ENCODE measurements at places on chromosomes 4 and X.

- no peak for DNase-seq
These were observed 14.3 kb upstream of the TDO2 start for GRCh38 chr4:155889031-155889793.

DNA sequence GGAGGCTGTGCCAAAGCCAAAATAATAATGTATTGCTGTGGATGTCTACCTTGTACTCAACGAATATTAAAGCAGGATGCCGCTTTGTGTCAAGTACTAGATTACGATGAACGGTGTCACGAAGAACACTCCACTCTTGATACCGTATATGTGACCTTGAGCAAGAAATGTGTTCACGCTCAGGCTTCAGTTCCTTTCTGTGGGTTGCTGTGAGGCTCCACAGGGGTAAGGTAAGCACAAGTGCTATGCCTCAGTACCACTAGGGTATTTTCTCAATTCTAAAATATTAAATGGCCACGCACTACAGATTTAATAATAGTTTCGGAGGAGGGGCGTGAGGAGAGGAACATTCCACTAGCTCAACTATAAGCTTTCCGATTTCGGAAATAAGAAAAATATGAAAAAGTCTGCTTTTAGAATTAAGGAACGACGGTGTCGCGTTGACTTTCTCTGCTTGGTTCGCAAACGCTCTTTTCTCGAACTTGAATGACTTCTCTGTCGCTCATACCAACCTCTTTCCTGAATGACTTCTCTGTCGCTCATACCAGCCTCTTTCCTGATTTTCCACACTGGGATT lies 607 bp upstream of the SCOC start:
- no peak for DNase-seq

DNA sequence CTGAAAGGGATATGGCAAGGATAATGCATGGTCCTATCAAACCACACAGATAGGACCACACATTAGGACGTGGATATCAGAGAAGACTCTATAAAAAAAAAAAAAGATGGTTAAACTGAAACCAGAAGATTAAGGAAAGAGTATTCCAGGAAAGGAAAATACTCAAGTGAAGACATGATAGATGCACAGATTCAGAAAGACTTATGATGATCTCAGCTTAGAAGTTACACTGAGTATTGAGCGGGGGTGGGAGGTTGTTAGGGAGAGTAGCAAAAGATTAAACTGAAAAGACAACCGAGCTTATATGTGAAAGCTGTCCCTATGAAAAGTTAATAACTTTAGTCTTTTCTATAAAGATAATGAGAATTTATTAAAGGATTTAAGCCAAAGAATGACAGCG lies 211.0 kb upstream of the EMCN start:
- no peak for DNase-seq

- DNase-seq: no peak
These were observed 109.2 kb downstream of the NSUN7 start for GRCh38 chr4:40858962-40859361.

DNA sequence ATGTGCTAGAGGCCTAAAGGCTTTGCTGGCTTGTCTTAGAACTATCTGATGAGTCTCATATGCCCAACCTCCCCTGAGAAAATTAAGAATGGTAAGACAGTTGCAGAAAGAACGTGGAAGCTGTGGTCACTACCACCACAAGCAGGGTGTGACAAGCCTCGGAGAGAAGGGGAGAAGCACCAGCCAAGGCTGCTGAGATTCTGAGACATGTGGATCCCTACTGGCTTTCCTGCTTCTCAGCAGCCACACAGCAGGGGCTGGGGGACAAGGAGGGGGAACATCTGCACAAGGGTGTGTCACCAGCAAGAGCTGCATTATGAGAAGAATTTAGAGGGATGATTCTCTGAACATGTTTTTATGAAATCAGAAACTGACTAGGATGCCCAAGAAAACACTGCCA lies 19.4 kb downstream of the TAPT1 start:
- no peak for DNase-seq

- no peak for DNase-seq
These were observed 250.8 kb upstream of the SFRP2 start for GRCh38 chr4:154039435-154040343.

DNA sequence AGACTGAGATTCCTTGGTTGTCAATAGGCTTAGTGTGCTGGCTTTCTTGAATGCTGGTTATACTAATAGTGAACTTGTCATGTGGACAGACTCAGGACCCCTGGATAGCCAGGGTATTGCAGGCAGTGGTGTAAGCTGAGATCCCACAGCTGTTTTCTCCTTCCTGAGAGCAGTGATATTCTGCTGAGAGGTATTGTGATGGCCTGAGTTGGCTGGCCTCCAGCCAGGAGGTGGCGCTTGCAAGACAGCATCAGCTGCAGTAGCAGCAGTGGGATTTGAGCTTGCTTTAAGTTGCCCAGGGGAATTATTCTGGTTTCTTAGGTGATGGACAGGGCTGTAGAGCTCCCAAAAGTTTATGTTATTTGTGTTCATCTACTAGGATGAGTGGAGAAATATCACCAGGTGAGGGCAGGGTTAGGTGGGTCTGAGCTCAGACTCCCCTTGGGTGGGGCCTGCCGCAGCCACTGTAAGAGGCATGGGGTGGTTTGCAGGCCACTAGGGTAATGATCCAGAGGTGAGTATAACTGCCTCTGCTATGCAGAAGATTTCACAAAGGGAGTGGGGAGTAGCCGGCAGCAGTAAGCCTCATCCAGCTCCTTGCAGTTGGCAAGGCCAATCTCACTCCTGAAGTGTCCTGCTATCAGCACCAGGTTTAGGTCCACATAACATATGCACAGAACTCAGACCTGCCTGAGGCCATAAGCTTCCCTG lies 66.2 kb downstream of the IL15 start:
- no peak for DNase-seq

- no peak for DNase-seq
These were observed 379.7 kb downstream of the TLL1 start for GRCh38 chr4:166252487-166253402.

DNA sequence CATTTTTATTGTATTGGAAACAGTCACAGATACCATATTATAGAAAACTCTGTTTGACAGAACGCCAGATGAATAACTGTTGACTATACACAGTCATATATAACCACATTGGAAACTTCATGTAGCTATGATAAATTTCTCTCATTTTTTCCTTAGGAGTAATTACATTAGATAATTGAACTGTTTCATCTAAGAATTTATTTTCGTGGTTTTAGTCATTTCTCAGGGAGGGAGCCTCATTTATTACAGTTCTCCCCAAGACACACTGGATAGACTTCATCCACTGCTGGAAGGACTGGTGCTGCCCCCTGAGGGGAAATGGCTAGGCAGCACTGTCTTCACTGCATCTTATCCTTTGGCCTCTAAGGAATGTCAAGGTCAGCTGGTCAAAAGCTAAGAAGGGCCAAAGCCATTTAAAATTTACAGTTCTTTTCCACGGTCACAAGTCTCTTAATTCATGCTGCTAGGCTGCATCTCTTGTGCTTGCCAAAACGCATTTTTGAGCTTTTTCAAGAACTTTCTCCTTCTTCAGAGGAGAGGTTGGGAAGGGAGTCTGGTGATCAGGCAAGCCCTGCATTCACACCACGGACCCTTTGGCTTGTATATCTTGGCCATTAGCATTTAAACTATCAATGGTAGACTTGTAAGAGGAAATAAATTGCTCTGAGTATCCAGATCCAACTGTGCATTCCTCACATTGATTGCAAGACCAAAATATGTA lies 145.1 kb downstream of the CBR4 start:
- no peak for DNase-seq

- no peak for DNase-seq
These were observed 257.5 kb downstream of the MID1IP1 start for GRCh38 chrX:39058724-39059123.

DNA sequence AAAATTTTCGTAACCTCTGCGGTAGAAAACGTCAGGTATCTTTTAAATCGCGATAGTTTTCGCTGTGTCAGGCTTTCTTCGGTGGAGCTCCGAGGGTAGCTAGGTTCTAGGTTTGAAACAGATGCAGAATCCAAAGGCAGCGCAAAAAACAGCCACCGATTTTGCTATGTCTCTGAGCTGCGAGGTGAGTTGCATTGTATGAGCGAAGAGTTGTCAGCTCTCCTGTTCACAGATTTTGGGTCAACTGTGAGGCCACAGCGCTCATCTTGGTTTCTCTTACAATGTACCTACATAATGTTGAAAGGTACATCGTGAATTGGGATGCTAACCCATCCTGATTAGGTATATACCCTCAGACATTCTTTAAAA lies 486 bp downstream of the CLCN3 start:
- no peak for DNase-seq

DNA sequence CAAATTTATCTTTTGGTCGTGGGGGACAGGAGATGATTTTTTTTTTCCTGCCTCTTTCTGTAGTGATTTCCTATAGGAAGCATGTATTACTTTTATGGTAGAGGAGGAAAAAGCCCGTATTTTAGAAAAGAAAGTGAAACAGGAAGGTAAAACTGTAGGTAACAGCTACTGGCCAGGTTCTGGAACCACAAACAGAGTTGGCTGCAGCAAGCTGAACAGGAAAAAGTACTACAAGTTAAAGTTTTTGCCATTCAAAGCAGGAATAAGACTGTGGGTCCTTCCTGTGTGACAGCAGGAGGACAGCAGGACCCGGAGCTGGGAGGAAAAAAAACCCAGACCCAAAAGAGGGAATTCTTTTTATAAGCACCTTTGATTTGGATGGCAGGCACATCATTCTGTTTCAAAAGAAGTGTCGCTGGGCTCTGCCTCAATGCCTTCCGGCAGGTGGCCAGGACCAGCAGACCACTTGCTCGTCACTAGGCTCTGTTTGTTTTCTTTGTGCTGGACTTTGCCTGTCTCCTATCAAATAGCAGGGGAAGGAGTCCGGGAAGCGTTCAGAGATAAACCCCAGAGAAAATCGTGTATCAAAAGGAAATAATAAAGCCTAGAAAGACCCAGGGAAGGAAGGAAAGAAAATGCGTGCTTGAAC lies 277.9 kb downstream of the ADGRA3 start:
- no peak for DNase-seq

- DNase-seq: no peak
These were observed 2.4 kb downstream of the TFDP3 start for GRCh38 chrX:133215747-133216146.

DNA sequence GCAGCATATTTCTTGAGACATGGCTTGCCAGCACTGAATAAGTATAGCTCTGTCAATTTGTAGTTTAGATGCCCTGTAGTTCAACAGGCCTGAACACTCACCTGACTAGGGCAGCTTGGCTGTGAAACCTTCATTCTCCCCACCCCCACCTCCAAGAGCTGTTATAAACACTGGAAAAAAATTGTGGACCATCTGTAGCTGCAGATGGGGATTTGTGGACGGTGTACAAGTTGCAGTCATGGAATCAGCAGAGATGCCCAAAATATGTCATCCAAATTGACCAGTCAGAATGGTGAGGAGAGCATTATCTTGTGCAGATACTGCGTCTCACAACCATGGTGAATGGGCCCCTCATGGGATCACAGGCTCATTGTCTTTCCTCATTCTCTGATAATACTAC lies 76.2 kb upstream of the PAQR3 start:
- DNase-seq: no peak

DNA sequence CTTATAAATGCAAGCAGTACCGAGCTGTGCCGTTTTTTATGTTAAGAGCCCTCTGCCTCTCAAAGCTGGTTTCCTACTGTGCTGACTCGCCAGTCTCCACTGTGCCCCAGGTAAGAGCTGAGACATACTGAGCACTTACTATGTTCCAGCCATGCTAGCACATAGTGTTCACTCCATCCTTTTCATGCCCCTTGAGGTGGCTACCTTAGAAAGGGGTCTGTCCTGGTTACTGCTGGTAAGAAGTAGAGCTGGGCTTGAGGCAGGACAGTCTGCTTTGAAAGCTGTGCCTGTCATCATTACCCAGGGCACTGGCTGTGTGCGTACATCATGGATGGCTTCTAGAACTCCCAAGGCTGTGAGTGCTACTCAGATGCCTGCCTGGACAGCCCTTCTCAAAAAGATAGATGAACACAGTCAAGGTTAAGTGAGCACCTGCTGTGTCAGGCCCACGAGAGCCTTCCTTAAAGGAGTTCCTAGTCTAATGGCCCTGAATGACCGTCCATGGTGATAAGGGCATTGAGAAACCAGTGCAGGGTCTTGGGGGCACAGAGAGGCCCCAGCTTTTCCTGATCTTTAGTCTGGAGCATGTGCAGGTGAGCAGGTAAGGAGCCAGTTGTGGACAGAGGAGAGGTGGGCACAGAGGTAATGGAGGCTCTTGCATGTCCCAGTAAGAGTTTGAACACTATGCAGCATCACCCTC lies 1.6 kb downstream of the STK32B start:
- no peak for DNase-seq

DNA sequence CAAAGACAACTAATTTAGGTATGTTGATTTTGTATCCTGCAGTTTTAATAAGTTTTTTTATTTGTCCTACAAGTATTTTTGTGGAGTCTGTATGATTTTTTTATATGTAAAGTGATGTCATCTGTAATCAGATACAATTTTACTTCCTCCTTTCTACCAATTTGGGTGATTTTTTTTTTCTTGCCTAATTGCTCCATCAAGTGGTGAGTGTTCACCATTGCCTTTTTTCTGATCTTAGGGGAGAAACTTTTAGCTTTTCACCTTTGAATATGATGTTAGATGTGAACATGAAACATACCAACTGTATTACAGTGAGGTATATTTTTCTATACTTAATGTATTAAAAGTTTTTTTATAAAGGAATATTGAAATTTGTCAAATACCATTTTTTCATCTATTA lies 362.3 kb downstream of the PABPC4L start:
- no peak for DNase-seq

- DNase-seq: no peak
These were observed 178.7 kb upstream of the EMCN start for GRCh38 chr4:100696531-100696930.

DNA sequence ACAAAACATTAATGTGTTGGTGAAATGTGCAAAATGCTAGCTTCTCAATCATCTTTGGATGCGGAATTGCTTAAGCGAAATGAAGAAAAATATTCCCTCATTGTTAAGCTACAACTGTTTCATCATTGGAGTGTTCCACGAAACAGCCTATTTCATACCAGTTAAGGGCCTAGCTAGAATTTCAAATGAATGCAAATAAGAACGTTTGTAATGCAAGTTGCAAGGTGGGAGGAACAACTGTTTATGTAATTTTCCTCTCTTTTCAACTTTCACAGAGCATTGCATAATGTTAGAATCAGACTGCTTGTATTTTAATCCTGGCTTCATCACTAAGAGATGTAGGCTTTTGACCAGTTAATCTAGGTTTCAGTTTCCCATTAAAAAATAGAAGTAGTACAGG lies 480.1 kb downstream of the IL1RAPL1 start:
- DNase-seq: no peak

GRCh38 chr4:55654131-55654530 lies 18.0 kb upstream of the NMU start:
- no peak for DNase-seq

DNA sequence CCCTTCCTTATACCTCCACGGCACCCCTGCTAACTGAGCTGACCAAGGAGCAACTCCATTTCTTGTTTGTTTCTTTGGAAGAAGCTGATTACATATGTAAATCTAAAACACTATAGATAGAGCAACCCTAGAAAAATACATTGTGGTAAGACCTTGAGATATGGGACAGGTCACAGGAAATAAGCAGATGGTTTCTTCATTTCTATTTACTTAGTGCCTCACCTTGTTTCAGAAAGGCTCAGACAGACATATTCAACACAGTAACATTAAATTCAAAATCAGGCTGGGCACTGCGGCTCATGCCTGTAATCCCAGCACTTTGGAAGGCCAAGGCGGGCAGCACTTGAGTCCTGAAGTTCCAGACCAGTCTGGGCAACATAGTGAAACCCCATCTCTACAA lies 47.3 kb downstream of the IRF2 start:
- DNase-seq: no peak

GRCh38 chrX:41923978-41924683 lies 777 bp upstream of the CASK start:
- no peak for DNase-seq

- no peak for DNase-seq
These were observed 256.8 kb upstream of the STS start for GRCh38 chrX:6890544-6891261.

All from stimulated activated CD8-positive, alpha-beta memory T cell treated with anti-CD3 and anti-CD28 coated beads, Interleukin-4, amount 100 ng/mL, for 4 hours (primary cell).